ENCODE measurements at places on chromosomes 2 and 18. TPM values are rescaled to one million over a fixed set of nuclear protein-coding genes. Genes with fewer than 3 reads are reported as not detected.

- no peak for DNase-seq
Measured at GRCh38 chr2:110848519-110849030, 116.2 kb downstream of the ACOXL start.

CIB4 gene
- total RNA-seq: not detected

DNA sequence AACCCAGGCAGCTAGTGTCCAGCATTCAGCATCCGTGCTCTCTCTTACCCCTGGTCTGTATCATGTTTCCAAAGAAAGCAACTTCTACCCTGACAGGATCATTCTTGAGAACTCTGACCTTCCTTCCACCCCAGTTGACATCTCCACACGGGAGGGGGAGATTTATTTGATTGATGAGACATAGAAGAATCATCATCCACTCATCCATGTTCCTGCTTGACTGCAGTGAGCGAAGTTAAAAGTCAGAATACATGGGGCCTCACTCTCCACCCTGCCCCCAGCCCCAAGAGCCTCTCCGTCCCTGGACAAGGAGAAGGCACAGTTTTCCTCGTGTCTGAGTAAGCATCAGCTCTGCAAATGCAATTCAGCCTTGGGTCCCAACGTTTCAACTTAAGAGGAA is 356.0 kb upstream of the TNP1 start:
- DNase-seq: no peak

DPYSL5 gene
- not detected for total RNA-seq

GRCh38 chr2:190682168-190682567 is 33.3 kb downstream of the NAB1 start:
- DNase-seq: no peak

STAM2 gene
- 18.8 TPM for total RNA-seq

DNA sequence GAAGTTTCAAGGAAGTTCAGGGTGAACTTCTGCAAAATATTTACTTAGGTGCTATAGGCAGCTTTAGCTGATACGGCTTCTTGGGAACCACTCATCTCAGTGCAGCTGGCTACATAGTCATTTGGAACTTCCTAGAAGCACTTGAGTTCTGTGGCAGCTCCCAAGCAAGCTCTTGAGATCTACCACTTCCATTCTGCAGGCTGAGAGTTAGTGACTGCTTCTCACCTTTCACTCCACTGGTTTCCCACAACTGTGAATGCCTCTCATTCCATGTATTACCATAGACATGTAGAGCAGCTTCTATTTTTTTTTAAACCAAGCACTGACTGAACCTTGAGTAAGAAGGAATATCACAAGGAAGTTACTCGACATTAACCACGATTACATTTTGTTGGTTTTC is 994.1 kb upstream of the ACVR2A start:
- DNase-seq: no peak

GRCh38 chr18:59697236-59697932 is at the start of gene CCBE1:
CCBE1 (minus strand) TSS chr18:59697423.
- no peak for DNase-seq

CFAP221 gene
- total RNA-seq: not detected

Measured in esophagus squamous epithelium (tissue), 5 donors.